ENCODE measurements at places on chromosomes 4 and X. TPM values are rescaled to one million over a fixed set of nuclear protein-coding genes. Genes with fewer than 3 reads are reported as not detected.

Gene GNRHR
- not detected for total RNA-seq

Gene DCAF12L2
- total RNA-seq, result not detected

Gene PDGFC
- 52.3 TPM for total RNA-seq

Gene ZMAT1
- 0.16 TPM for total RNA-seq

Gene RPA4
- not detected for total RNA-seq

Gene RHOXF1
- not detected for total RNA-seq

Gene XAGE3
- not detected for total RNA-seq

Gene STK26
- 26.3 TPM for total RNA-seq

Gene ATP1B4
- not detected for total RNA-seq

Gene UCP1
- total RNA-seq, result not detected

Gene VCX3B
- 3.8 TPM for total RNA-seq

Gene PDCL2
- total RNA-seq, result not detected

Gene C1GALT1C1
- 28.6 TPM for total RNA-seq

Gene TBX22
- not detected for total RNA-seq

Gene PFKFB1
- not detected for total RNA-seq

Gene SLC39A8
- total RNA-seq, result 45.6 TPM

Gene RNF150
- total RNA-seq, result 0.37 TPM

Gene CENPVL1
- not detected for total RNA-seq

Gene IQSEC2
- total RNA-seq, result 9.8 TPM

Gene RASL11B
- total RNA-seq, result not detected

Gene GRIA2
- total RNA-seq, result not detected

Gene F8A3
- 0.06 TPM for total RNA-seq

Gene CC2D2A
- total RNA-seq, result 15.3 TPM

Gene PARM1
- total RNA-seq, result not detected

Gene WDR13
- 74.0 TPM for total RNA-seq

Gene TLR2
- not detected for total RNA-seq

Gene GPR82
- total RNA-seq, result not detected

Gene NUP54
- total RNA-seq, result 63.9 TPM

Gene PAGE1
- total RNA-seq, result 12.3 TPM

Gene GAGE12J
- total RNA-seq, result not detected

Gene TDO2
- 0.50 TPM for total RNA-seq

Gene LDOC1
- total RNA-seq, result 35.5 TPM

Gene RGN
- not detected for total RNA-seq

Gene QRFPR
- not detected for total RNA-seq

Gene DDX53
- total RNA-seq, result not detected

Gene ADH1C
- total RNA-seq, result not detected

Gene ART3
- not detected for total RNA-seq

Gene RNF175
- total RNA-seq, result not detected

Gene MFAP3L
- total RNA-seq, result 18.2 TPM

Gene CT83
- total RNA-seq, result not detected

Gene VSIG4
- total RNA-seq, result not detected

Gene MAGEB2
- 158 TPM for total RNA-seq

Gene SGMS2
- total RNA-seq, result 20.8 TPM

Gene USP17L22
- not detected for total RNA-seq

Gene CT45A5
- total RNA-seq, result 4.1 TPM

Gene F8A2
- total RNA-seq, result not detected

Gene BEND4
- 1.2 TPM for total RNA-seq

Data from HT1080 (cell line).